ENCODE measurements at places on chromosomes 11 and 22. TPM values are rescaled to one million over a fixed set of nuclear protein-coding genes. Genes with fewer than 3 reads are reported as not detected.

The FAM168A gene
- 11.6 TPM for total RNA-seq

The UNC93B1 gene
- 65.3 TPM for total RNA-seq

The VWA5A gene
- total RNA-seq, result 0.13 TPM

The RIMBP3B gene
- total RNA-seq, result 0.25 TPM

The MAPK8IP2 gene
- total RNA-seq, result 2.5 TPM

The ZNF408 gene
- 19.1 TPM for total RNA-seq

The MYO18B gene
- total RNA-seq, result 0.08 TPM

The RCOR2 gene
- total RNA-seq, result 0.91 TPM

The APOA4 gene
- total RNA-seq, result not detected

The TSKU gene
- 158 TPM for total RNA-seq

The DNAJB7 gene
- total RNA-seq, result not detected

The ASPHD2 gene
- total RNA-seq, result 1.8 TPM

The OR2AG1 gene
- total RNA-seq, result not detected

The OSBP gene
- total RNA-seq, result 29.6 TPM

The NEFH gene
- 0.12 TPM for total RNA-seq

The MB gene
- 10.3 TPM for total RNA-seq

The MUC2 gene
- total RNA-seq, result 0.13 TPM

The PGR gene
- total RNA-seq, result not detected

The SCN3B gene
- total RNA-seq, result 0.13 TPM

The LDHAL6A gene
- not detected for total RNA-seq

The BACE1-AS gene
- total RNA-seq, result 2.5 TPM

The PICALM gene
- 75.5 TPM for total RNA-seq

The CHRNA10 gene
- total RNA-seq, result 0.98 TPM

The DLG2 gene
- total RNA-seq, result 0.27 TPM

The FOLR2 gene
- not detected for total RNA-seq

The OR56B4 gene
- total RNA-seq, result not detected

The SUSD2 gene
- total RNA-seq, result 84.1 TPM

The ANO1 gene
- total RNA-seq, result 4.0 TPM

The BRSK2 gene
- total RNA-seq, result 3.9 TPM

The PATE2 gene
- total RNA-seq, result not detected

The ADAMTS15 gene
- 8.3 TPM for total RNA-seq

The PATE4 gene
- total RNA-seq, result not detected

The HBE1 gene
- 0.09 TPM for total RNA-seq

The E2F8 gene
- total RNA-seq, result 6.3 TPM

The TMPRSS6 gene
- not detected for total RNA-seq

The TREH gene
- not detected for total RNA-seq

The POU2AF2 gene
- not detected for total RNA-seq

The SAAL1 gene
- 36.1 TPM for total RNA-seq

The CADM1 gene
- 21.8 TPM for total RNA-seq

The KRTAP5-2 gene
- not detected for total RNA-seq

The ROBO4 gene
- total RNA-seq, result not detected

The JAML gene
- not detected for total RNA-seq

The MS4A6A gene
- not detected for total RNA-seq

The PRR33 gene
- not detected for total RNA-seq

The GLYAT gene
- not detected for total RNA-seq

The GRIK4 gene
- 0.04 TPM for total RNA-seq

The KRTAP5-9 gene
- total RNA-seq, result not detected

The MCHR1 gene
- total RNA-seq, result not detected

The RAG2 gene
- not detected for total RNA-seq

The XRRA1 gene
- total RNA-seq, result 6.4 TPM

Data from A549 treated with dexamethasone at 1 μM for 4 hours (cell line).